ENCODE measurements at places on chromosomes 12 and 14. TPM values are rescaled to one million over a fixed set of nuclear protein-coding genes. Genes with fewer than 3 reads are reported as not detected.

TBX3 gene
- 0.35 TPM for total RNA-seq

SLC25A47 gene
- total RNA-seq: not detected

PSME1 gene
- 53.9 TPM for total RNA-seq

MGP gene
- total RNA-seq: not detected

CLEC4E gene
- not detected for total RNA-seq

CLEC4C gene
- not detected for total RNA-seq

- H3K4me1 ChIP-seq: peaks cover 21% of the 10 kb centered on the region
- H3K27me3 ChIP-seq: no peaks in the 10 kb centered on the region
- H3K4me3 ChIP-seq: no peak overlapping the region
- H3K36me3 ChIP-seq: no peaks in the 10 kb centered on the region
- H3K27ac ChIP-seq: no peak overlapping the region
Measured at GRCh38 chr12:52975204-52975603, 26.3 kb downstream of the KRT18 start.

- H3K27me3 ChIP-seq: no peaks in the 10 kb centered on the region
- H3K27ac ChIP-seq: no peak overlapping the region
- H3K36me3 ChIP-seq: no peaks in the 10 kb centered on the region
- no peak for DNase-seq
Measured at GRCh38 chr12:16553457-16553856, 52.5 kb downstream of the LMO3 start.

- no peak for DNase-seq
- H3K36me3 ChIP-seq: no peaks in the 10 kb centered on the region
- no peak overlapping the region for H3K27ac ChIP-seq
- H3K4me1 ChIP-seq: no peaks in the 10 kb centered on the region
Measured at GRCh38 chr14:53525608-53526007, 372.5 kb upstream of the DDHD1 start.

DNA sequence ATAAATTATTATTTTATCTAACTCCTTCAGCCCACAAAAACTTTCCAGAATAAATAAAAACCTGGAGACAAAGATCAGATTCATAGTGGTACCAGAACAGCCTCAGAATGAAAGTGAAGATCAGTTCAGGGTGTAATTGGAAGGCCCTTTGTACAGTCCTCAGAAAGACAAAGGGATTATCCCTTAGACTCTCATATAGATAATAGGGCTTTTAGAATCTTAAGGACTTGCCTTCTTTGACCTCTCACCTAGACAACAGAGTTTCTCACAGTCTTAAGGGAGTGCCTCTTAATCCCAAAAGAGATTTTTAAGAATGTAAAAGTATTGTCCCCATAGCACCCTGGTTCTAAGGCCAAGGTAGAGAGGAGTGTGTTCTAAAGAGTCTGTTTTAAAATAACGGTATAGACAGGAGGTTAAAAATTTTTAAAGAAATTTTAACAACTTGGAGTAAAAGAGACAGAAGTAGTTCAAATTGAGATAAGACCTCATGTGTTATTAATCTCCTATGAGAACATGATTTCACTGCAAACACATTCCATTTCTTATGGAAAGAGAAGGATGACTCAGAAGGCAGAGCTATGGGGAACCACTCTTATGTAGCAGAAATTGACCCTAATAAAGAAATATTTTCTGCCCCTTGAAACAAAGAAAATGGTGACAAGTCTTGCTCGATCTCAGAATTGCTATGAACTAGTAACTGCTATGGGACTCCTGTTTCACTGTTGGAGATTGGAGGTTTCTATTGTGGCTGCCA, 24.2 kb upstream of the NOVA1 start:
- H3K36me3 ChIP-seq: no peaks in the 10 kb centered on the region
- no peaks in the 10 kb centered on the region for H3K4me1 ChIP-seq
- no peaks in the 10 kb centered on the region for H3K27me3 ChIP-seq
- no peak overlapping the region for H3K4me3 ChIP-seq

DNA sequence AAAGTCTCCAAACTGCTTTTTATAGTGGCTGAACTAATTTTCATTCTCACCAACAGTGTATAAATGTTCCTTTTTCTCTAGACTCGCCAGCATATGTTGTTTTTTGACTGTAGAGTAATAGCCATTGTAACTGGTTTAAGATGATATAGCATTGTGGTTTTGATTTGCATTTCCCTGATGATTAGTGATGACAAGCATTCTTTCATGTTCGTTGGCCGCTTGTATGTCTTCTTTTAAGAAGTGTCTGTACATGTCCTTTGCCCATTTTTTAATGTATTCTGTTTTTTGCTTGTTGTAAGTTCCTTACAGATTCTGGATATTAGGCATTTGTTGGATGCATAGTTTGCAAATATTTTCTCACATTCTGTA, 404.9 kb downstream of the FLRT2 start:
- no peaks in the 10 kb centered on the region for H3K4me1 ChIP-seq
- H3K36me3 ChIP-seq: no peaks in the 10 kb centered on the region
- DNase-seq: no peak
- no peaks in the 10 kb centered on the region for H3K27me3 ChIP-seq
- H3K4me3 ChIP-seq: no peak overlapping the region
- H3K27ac ChIP-seq: no peak overlapping the region

- H3K27me3 ChIP-seq: no peaks in the 10 kb centered on the region
- no peak for DNase-seq
- H3K4me3 ChIP-seq: no peak overlapping the region
- no peaks in the 10 kb centered on the region for H3K4me1 ChIP-seq
- no peaks in the 10 kb centered on the region for H3K36me3 ChIP-seq
Measured at GRCh38 chr14:85186082-85186481, 343.9 kb upstream of the FLRT2 start.

GRCh38 chr14:94121485-94121884, 7.9 kb downstream of the IFI27L2 start:
- no peak overlapping the region for H3K27ac ChIP-seq
- H3K36me3 ChIP-seq: no peaks in the 10 kb centered on the region
- no peaks in the 10 kb centered on the region for H3K27me3 ChIP-seq

GRCh38 chr12:63948211-63948610, 103.7 kb downstream of the SRGAP1 start:
- no peaks in the 10 kb centered on the region for H3K36me3 ChIP-seq
- no peak overlapping the region for H3K27ac ChIP-seq
- H3K4me3 ChIP-seq: no peak overlapping the region
- no peaks in the 10 kb centered on the region for H3K27me3 ChIP-seq
- H3K4me1 ChIP-seq: peaks cover 1% of the 10 kb centered on the region

GRCh38 chr12:52531566-52532300, 11.5 kb upstream of the KRT5 start:
- no peak for DNase-seq

GRCh38 chr12:107105410-107105703, 12.0 kb upstream of the CRY1 start:
- no peaks in the 10 kb centered on the region for H3K27me3 ChIP-seq
- H3K4me1 ChIP-seq: no peaks in the 10 kb centered on the region
- peak; percentile 25 for DNase-seq
- no peak overlapping the region for H3K27ac ChIP-seq
- H3K4me3 ChIP-seq: no peak overlapping the region
- no peaks in the 10 kb centered on the region for H3K36me3 ChIP-seq

DNA sequence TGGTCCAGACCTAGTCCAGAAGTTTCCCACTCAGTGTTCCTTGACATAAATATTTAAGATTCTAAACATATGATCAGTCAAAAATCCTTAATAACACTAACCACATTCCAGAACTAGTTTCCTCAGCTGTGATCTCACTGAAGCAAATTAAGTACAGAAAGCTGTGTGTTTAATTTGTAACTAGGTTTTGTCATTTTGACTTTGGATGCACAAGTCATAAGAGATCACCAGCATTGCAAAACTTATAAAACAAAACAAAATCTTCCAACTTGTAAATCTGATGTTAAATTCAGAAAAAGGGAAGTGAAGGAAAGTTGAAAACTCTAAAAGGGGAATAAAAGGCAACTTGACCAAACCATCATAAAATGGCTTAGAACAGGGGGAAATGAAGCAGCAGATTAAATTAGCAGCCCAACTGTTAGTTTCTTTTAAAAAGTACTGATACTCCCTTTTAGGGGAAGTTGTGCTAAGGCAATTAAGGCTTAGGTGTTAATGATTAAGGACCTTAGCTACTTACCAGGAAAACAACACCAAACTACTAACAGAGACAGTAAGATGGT, 56.6 kb downstream of the SH2B3 start:
- DNase-seq: no peak
- no peak overlapping the region for H3K4me3 ChIP-seq
- H3K36me3 ChIP-seq: 0 out of 2 replicates have a peak, but pooled peaks cover 5% of the 10 kb centered on the region
- H3K4me1 ChIP-seq: no peaks in the 10 kb centered on the region
- peak overlapping the region; percentile 34 for H3K27ac ChIP-seq
- no peaks in the 10 kb centered on the region for H3K27me3 ChIP-seq

DNA sequence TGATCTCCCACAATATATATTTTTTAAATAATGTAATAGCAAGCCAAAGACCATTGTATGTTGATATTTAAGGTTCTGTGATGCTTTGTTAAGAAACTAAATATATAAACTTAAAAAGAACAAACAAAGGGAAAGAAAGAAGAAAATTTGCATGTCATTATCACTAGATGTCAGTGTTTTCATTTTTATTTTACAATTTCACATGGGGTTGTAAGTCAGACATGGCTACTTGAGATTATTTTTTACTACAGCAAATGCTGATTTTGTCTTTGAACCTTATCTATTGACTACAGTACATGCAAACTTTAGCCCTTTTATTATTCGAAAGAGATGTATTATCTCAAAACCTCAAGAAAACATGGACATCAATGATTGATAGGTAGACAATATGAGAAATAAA, 36.1 kb downstream of the SLCO1C1 start:
- DNase-seq: no peak
- no peaks in the 10 kb centered on the region for H3K27me3 ChIP-seq
- H3K4me3 ChIP-seq: no peak overlapping the region

GRCh38 chr12:110661337-110661972, 27.5 kb downstream of the HVCN1 start:
- no peak overlapping the region for H3K27ac ChIP-seq
- no peaks in the 10 kb centered on the region for H3K27me3 ChIP-seq
- H3K36me3 ChIP-seq: no peaks in the 10 kb centered on the region
- H3K4me3 ChIP-seq: no peak overlapping the region
- no peak for DNase-seq

- H3K4me3 ChIP-seq: no peak overlapping the region
- peaks cover 50% of the 10 kb centered on the region for H3K36me3 ChIP-seq
- H3K27ac ChIP-seq: no peak overlapping the region
- H3K27me3 ChIP-seq: no peaks in the 10 kb centered on the region
- DNase-seq: no peak
Measured at GRCh38 chr12:108568338-108569154, 6.2 kb downstream of the ISCU start.

DNA sequence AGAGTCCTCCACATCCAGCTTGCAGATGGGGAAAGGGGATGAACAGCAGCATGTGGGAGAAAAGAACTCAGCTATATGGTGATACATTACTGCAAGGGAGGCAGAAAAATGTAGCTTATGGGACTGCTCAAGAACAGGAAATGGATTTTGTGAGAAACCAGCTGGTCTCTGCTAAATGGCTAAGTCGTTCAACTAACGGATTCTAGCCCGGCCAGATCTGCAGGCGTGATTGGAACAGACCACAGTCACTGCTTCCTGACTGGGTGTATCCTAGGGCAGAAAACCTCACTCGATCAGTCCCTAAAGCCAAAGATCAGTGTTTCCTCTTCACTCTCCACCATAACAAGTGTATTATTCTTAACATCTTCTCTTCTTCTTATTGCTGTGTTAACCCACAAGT, 8.1 kb upstream of the PTGDR start:
- H3K4me1 ChIP-seq: no peaks in the 10 kb centered on the region
- no peak overlapping the region for H3K27ac ChIP-seq
- no peaks in the 10 kb centered on the region for H3K36me3 ChIP-seq
- no peaks in the 10 kb centered on the region for H3K27me3 ChIP-seq
- no peak for DNase-seq
- no peak overlapping the region for H3K4me3 ChIP-seq

- peaks cover 8% of the 10 kb centered on the region for H3K27me3 ChIP-seq
- H3K36me3 ChIP-seq: no peaks in the 10 kb centered on the region
- H3K27ac ChIP-seq: no peak overlapping the region
- peaks cover 9% of the 10 kb centered on the region for H3K4me1 ChIP-seq
- no peak for DNase-seq
- no peak overlapping the region for H3K4me3 ChIP-seq
Measured at GRCh38 chr14:96588410-96589257, 86.5 kb downstream of the PAPOLA start.

DNA sequence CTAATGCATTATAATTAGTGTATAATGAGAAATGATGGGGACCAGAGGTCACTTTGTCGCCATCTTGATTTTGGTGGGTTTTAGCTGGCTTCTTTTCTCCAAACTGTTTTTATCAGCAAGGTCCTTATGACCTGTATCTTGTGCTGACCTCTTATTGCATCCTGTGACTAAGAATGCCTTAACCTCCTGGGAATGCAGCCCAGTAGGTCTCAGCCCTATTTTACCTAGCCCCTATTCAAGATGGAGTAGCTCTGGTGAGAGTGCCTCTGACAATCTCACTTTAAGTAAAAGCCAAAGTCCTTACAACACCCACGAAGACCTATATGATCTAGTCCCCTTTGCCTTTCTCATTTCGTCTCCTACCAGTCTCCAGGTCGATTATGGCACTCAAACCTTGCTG, 28.3 kb upstream of the STRAP start:
- no peak overlapping the region for H3K4me3 ChIP-seq
- H3K27me3 ChIP-seq: no peaks in the 10 kb centered on the region
- no peak overlapping the region for H3K27ac ChIP-seq
- no peaks in the 10 kb centered on the region for H3K4me1 ChIP-seq

DNA sequence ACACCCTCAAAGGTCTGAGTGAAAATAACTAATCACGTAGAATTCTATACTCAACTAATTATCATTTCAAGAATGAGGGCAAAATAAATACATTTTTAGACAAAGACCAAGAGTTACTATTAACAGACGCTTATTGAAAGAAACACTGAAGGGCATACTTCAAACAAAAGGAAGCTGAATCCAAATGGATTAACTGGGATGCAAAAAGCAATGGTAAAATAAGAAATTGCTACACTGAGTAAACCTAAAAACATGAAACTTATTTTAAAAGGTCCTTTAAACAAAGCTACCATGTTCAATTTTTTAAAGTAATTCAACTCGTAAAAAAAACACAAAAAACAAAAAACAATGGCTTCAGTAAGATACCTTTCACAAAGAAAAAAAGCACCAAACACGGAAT, 28.2 kb downstream of the LRP6 start:
- no peak overlapping the region for H3K4me3 ChIP-seq
- no peak for DNase-seq
- 0 out of 2 replicates have a peak overlapping the region, but pooled peaks have one; percentile 15 for H3K27ac ChIP-seq
- peaks cover 37% of the 10 kb centered on the region for H3K4me1 ChIP-seq
- no peaks in the 10 kb centered on the region for H3K36me3 ChIP-seq

DNA sequence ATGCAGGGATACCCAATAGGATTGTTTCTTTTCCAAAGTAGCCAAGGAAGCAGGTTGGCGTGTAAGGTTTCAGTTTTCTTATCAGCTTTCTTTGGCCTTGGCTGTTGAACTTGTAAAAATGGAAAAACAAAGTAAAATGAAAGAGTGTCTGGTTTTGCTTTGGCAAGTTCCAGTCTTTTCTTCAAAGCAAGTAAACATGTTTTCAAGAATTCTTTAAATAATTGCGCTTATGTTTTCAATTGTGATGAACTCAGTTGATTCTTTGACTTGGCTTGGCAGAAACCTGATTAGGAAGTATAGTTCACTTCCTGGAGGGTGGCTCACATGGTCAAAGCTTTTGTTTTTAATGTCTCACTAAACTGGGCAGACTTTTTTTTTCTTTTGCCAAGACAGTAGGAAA, 112.2 kb upstream of the USP44 start:
- H3K4me1 ChIP-seq: peaks cover 4% of the 10 kb centered on the region
- H3K4me3 ChIP-seq: no peak overlapping the region
- no peaks in the 10 kb centered on the region for H3K36me3 ChIP-seq
- DNase-seq: no peak
- H3K27me3 ChIP-seq: no peaks in the 10 kb centered on the region
